ENCODE measurements at places on chromosomes 3 and 15.
A peak's percentile ranks its signal among the peaks of the same experiment; 100 is the strongest.

GRCh38 chr15:89654847-89655805 lies at the start of gene KIF7:
Gene KIF7, minus strand, starts transcription at chr15:89655467. Its CDS starts 2,537 bp downstream, at chr15:89652930.
- no peak for DNase-seq

DNA sequence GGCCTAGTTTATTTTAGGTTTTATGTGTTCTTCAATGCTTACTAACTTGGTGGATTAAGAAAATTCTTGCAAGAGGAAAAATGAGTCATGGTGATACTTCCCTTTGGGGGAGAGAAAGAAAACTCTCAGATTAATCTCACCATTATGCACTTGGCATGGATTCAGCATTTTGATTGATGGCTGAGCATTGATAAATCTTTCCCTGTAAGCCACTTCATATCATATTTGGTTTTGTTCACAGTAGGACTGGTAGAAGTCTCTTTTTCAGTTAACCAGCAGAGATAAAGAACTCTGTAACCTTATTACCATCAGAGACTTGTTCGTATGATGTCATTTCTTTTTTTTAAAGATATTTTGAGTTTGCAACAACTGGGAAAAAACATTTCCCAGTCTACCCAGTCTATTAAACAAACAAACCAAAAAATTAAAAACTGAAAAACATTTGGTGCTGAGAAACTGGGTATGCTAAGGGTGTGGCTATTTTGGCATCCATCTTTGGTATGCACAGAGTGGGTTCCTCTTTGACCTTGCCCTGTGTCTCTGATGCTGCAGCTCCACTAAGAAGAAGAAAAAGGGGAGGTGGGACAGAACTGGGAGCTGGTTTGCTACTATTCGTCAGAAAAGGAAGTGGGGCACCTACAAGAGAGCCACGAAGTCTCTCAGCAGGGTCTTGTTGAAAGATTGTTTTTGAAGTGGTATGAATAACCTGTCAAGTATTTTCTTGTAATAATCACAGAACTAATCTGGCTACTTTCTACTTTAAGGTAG lies 17.2 kb downstream of the TMOD3 start:
- DNase-seq: no peak

GRCh38 chr15:52559022-52559421 lies 9.8 kb downstream of the ARPP19 start:
- DNase-seq: no peak

- no peak for DNase-seq
Observed at GRCh38 chr3:129453732-129454131, 13.7 kb downstream of the IFT122 start.

DNA sequence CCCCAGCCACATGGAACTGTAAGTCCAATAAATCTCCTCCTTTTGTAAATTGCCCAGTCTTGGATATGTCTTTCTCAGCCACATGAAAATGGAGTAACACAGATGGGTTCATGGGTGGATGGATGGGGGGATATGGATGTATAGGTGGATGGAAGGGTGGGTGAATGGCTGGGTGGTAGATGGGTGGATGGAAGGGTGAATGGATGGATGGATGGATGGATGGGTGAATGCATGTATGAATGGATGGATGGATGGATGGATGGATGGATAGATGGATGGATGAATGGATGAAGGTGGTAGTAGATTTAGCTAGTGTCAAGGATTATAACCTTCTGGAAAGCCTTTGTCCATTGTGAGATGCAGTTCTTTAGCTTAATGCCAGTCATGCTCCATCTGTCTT lies 146.1 kb upstream of the ATP2B2 start:
- DNase-seq: no peak

DNA sequence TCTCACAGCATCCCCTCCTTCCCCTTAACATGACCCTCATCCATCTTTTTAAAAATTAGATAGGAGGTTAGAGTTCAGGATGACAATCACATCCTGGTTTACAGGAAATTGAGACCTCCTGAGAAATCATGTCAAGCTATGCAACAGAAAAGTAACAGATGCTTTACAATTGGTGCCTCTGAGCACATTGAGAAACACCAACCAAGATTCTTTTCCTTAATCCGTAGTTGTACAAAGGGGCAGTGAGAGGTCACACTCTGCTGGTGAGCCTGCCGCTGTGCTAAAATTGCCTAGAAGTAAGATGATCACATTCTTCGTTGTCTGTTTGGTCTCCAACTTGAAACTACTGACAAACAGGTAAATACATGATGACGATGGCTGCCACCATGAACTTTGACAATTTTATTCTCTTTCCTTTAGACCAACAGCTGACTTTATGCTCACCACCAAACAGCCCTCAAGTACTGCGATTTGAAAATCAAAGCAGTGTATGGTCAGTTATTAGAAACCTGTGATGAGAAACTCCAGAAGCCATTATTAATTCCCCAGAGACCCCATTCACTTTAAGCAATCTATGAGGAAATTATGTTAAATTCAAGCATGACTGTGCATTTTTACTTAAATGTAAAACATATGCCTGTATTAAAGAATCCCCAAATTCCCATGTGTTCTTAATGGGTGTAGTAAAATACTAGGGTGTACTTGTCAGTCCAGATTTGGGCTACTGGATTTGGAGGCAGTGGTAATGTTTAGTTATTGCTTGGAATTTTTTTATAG lies 210.7 kb upstream of the UBE2E1 start:
- no peak for DNase-seq

DNA sequence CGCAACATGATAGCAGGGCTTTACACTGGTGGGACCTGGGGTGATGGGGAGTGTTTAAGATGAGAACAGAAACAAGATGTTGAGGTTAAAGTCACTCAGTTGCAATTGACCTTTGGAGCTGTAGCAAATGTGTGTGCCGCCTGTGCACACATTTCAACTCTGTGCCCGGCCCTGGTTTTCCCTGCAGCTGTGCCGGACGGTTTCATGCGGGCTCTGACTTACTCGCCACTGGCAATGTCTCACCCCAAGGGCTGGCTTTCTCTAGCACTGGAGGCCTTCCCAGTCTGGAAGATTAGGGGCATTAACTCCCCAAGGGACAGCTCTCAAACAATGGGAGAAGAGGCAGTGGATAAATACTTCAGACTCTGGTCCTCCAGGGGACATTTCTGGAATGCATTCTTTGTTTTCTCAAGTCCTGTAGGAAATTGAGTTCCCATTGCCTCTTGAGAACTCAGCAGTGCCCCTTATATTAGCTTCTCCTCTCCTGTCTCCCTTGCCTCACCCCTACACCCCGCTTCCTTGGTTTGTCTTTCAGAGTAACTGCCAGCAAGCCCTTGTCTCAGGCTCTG lies 152.5 kb downstream of the EDEM1 start:
- DNase-seq: no peak

GRCh38 chr3:125694761-125695294 lies 99.5 kb upstream of the OSBPL11 start:
- DNase-seq: no peak

- DNase-seq: no peak
Observed at GRCh38 chr15:51935466-51936104, 36.0 kb downstream of the LEO1 start.

GRCh38 chr3:168467115-168467714 lies 371.5 kb upstream of the GOLIM4 start:
- peak; percentile 20 for DNase-seq

GRCh38 chr3:128845119-128845777 lies 34.2 kb upstream of the ACAD9 start:
- DNase-seq: no peak

GRCh38 chr15:88476635-88477060 lies 9.1 kb downstream of the MRPS11 start:
- no peak for DNase-seq

DNA sequence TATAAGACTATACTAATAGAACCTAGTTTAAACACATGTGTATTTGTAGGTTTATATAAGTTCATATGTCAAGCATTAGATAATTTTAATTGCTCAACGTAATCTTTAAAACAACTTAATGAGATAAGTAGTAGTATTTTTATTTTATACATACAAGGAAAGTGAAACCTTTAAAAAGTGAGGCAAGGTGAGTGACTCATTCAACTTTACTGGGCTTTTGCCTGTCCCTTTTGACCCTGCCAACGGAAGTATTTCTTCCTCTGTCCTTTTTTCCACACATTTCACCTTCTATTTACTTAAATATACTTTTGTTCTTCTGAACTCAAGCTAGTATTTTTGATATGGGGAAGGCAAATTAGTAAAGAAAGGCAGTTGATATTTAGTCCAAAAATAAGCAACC lies 78.5 kb downstream of the KBTBD8 start:
- no peak for DNase-seq

GRCh38 chr15:70538278-70538677 lies 225.1 kb downstream of the UACA start:
- DNase-seq: no peak

DNA sequence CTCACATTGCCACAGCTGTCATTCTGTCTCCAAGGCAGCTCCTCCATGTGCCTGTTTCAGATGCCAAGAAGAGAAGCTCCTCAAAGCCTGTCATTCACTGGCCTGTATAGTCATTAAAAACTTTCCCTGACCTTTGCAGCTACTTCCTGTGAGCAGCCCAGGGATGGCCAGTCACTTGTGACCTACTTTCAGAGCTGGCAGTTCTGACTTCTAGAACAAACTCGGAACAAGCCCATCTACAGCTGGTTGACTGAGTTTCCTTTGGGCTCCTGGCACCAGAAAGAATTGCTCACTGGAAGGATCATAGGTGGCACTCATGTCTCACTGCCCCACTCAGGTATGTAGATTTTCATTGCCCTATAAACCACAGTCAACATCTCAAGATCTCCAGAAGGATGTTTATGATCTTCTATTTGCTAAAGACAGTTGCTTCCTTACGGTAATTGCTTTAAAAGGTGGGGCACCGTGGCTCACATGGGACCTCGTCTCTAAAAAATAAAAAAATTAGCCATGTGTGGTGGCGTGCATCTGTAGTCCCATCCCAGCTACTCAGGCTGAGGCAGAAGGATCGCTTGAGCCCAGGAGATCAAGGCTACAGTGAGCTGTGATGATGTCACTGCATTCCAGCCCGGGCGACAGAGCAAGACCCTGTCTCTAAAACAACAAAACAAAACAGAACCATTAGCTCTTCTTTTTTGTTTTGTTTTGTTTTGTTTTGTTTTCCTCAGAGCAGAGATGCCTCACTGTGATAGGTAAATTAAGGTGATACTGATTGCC lies 11.2 kb upstream of the ATP13A3 start:
- no peak for DNase-seq

- no peak for DNase-seq
Observed at GRCh38 chr3:7953449-7954014, 548.1 kb upstream of the LMCD1 start.

DNA sequence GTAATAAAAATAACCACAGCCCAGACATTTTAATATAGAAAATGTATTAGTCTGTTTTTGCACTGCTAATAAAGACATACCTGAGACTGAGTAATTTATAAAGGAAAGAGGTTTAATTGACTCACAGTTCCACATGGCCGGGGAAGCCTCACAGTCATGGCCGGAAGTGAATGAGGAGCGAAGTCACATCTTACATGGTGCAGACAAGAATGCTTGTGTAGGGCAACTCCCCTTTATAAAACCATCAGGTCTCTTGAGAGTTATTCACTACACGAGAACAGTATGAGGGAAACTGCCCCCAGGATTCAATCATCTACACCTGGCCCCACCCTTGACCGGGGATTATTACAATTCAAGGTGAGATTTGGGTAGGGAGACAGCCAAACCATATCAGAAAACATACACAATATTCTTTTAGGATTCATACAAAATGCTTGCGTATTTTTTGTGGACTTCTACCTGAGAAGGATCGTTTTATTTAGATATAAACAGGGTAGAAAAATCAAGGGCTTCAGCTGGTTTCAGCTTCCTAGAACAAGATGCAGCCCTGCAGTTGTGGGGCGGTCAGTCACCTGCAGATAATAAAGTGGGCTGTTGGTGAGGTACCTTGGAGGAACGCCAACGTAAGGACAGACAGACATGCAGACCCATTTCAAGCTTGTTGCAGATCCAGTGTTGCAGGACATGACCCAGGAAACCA lies 101.9 kb downstream of the TNIK start:
- no peak for DNase-seq

All from KG1 (cell line).